ENCODE measurements at places on chromosomes 6 and 20. TPM values are rescaled to one million over a fixed set of nuclear protein-coding genes. Genes with fewer than 3 reads are reported as not detected.

The EPPIN gene
- polyA plus RNA-seq = not detected

The TINAG gene
- polyA plus RNA-seq = not detected

DNA sequence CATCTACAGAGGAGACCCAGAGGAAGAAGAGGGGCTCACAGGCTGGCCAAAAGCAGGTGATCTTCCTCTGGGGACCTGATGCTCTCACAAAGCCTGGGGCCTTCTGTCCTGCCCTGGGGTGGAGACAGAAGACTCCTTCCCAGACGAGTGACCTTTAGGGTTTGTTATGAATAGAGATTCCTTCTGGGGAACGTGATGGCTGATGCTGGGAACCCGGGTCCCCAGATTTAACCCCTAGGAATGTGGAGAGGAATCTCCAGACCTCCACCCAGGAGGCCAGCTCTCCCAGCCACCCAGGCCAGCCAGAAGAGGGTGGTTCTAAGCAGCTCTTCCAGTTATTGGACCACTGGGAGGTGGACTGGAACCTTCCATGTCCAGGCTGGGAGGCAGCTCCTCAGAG lies 16.8 kb upstream of the CCN5 start:
- no peak for DNase-seq

GRCh38 chr6:88105741-88106340 lies 58.2 kb downstream of the SPACA1 start:
- no peak for DNase-seq

- DNase-seq = no peak
These were observed 163.4 kb upstream of the HEY2 start for GRCh38 chr6:125586074-125586473.

GRCh38 chr20:40497899-40498691 lies 190.9 kb downstream of the MAFB start:
- DNase-seq = no peak

The KIAA1586 gene
- polyA plus RNA-seq = 12.7 TPM

The CENPB gene
- 44.4 TPM for polyA plus RNA-seq

GRCh38 chr20:19232997-19233794 lies 20.8 kb downstream of the SLC24A3 start:
- DNase-seq = no peak

DNA sequence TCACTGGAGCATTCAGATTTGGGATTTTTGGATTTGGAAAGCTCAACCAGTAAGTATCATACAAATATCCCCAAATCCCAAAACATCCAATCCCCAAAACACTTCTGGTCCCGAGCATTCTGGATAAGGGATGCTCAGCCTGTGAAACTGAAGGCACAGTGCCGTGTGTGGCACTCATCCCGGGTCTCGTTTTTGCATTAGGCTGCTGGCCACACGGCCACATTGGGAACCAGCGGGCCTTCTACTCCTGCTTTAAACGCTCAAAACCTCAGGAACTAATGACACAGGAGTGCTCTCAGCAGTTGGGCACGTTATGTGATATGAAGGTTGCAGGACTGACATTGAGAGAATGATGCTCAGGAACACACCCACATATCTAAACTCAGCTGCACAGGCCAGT lies 35.6 kb downstream of the PSMG4 start:
- DNase-seq = no peak

DNA sequence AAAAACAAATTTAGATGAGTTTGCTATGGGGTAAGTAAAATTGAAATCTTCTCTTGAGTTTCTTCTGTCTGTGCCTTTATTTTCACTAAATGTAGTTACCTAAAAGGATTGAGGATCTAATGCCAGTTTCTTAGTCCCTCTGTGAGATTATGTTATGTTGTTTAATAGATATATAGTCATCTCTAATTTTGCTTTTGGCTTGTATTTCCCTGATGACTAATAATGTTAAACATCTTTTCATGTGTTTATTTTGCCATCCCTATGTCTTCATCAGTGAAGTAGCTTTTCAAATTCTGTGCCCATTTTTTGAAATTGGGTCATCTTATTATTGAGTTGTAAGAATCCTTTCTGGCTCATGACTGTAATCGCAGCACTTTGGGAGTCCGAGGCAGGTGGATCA lies 13.7 kb downstream of the QRSL1 start:
- no peak for DNase-seq

The RALGAPA2 gene
- polyA plus RNA-seq = 8.0 TPM

The SIRPD gene
- polyA plus RNA-seq = not detected

The ALDH8A1 gene
- polyA plus RNA-seq = 1.6 TPM

- DNase-seq = no peak
These were observed 2.7 kb upstream of the TRERF1 start for GRCh38 chr6:42454428-42454791.

- DNase-seq = no peak
These were observed 127.2 kb downstream of the PLCB4 start for GRCh38 chr20:9196110-9196509.

DNA sequence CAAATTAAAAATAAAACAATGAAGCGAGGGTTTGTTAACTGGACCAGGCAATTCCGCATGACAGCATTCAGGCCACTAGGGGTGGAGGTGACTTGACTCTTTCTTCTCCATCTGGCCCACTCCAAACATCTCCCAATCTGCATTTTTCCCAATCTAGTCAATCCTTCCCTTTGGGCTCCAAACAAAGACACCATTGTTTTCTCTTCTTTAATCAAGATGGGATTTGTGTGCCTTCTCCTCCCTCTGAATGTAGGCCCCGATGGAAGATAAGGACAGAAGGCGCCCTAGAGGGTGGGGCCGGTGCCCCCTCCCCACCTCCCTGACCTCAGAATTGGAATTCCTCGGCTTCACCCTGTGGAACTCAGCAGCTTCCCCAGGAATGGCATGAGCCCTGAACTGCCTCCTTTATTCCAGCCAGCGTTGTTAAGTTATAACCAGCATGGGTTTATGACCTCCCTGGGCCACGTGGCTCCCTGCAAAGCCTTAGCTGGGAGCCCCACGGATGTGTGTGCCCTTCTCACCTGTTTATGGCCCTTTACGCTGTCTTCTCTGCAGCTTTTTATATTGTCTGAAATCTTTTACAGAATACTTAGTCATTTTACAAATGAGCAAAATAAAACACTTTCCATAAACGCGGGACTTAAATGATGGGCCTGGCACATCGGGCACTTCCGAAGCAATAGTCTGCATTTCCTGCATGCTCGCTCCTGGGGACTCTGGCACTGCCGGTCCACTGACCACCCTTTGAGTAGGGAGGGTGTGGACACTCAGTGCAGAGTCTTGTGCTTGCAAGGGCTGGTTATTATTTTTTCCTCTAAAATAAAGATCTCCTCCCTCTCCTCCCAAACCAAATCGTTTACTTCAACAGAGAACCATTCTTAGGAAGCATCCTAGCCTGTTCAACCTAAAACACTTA lies 24.5 kb downstream of the OVOL2 start:
- no peak for DNase-seq

DNA sequence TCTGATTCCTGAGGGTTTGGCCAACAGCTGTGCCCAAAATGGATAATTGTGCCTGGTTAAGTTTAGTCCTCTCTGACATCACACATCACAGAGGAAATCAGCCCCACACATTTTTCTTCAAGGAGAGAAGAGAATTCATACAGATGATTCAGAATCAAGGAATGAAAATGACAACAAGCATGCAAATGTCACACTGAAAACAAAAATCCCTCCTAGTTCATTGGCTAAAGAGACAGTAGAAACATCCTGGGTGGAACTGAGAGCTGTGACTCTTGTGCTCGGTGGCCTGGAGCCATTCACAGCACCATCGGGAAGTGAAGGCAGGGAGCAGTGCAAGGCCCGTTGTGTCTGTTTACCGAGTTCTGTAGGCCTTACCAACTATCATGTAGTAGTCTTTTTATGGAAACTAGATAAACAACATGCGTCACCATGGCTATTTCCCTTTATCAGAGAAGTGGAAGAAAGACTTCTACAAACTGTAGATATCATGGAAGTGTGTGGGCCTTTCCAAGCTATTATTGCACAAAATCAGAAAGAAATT lies 81.7 kb upstream of the TENT5A start:
- no peak for DNase-seq

GRCh38 chr6:158207422-158207788 lies 39.3 kb downstream of the GTF2H5 start:
- no peak for DNase-seq

The GUCA1A gene
- polyA plus RNA-seq = not detected

DNA sequence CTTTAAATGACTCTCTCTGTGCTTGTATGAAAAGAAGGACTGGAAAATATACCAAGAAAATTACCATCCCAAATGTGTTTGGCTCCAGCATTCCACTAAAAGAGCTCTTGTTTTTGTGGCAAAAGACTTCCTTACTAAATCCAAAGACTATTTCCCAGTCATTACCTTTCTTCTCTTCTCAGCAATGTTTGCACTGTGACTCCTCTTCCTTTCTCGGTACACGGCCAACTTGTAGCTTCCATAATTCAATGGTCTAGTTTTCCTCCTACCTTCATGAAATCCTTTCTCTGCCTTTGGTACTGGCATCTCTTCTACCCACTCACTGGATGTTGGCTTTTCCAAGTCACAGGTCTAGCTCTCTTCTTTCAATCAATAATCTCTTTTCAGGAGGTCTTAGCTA lies 568.5 kb upstream of the JAG1 start:
- DNase-seq = no peak

DNA sequence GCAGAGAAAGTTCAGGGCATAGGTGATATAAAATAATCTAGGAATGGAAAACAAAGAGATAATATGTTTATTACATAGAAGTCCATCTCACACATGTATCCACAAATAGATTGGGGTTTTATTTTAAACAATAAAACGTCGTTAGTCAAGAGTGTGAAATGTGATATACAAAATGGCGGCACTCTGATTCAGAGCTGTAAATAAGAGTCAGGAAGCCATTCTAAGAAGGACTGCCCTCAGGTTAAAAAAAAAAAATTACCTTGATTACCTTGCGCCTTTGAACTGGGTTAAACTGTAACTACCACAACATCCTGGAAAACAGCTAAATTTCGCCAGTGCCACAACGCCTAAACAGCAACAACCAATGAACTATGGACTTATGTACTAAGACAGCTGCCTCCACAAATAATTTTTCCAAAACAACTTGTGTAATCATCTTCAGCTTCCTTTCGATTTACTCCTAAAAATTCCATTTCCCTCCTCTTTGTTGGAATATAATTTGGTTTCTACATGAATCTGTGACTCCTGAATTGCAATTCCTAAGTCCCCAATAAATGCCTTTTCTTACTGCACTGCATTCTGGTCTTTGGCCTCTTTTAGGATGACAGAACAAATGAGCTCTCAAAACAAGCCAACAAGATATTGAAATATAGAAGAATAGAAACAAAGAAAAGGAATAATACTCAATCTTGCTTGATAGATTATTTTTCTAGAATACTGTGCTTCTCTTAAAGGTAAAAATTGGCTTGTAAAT lies 1019.5 kb upstream of the MAP3K7 start:
- no peak for DNase-seq

DNA sequence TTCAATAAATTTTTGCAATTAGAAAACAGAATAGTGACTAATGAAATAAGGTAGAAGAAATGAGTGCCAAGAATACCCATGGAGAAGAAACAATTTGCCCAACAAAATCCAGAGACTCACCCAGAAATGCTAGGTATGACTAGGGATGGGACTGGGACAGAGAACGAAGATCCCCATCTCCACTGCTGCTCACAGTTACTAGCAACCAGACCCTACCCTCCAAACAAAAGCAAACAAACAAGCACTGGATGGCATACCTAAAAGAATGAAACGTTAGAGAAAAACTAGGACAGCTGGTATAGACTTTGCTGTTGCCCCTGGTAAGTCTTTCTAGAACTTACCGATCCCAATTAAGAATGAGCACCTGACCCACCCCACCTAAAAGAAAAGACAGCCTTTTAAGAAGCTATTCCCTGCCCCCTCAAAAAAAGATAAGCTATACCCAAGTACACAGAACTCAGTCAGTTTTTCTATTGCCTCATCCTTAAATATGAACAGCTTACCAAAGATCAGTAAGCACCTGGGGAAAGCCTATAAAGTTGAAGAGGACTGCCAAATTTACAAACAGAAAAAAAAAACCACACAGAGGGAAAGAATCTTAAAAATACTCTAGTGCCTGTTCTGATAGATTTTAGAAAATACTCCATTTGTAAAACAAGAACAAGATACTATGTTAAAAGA lies 31.7 kb downstream of the REPS1 start:
- no peak for DNase-seq

- DNase-seq = no peak
These were observed 652.0 kb upstream of the NOX3 start for GRCh38 chr6:156107624-156108101.

DNA sequence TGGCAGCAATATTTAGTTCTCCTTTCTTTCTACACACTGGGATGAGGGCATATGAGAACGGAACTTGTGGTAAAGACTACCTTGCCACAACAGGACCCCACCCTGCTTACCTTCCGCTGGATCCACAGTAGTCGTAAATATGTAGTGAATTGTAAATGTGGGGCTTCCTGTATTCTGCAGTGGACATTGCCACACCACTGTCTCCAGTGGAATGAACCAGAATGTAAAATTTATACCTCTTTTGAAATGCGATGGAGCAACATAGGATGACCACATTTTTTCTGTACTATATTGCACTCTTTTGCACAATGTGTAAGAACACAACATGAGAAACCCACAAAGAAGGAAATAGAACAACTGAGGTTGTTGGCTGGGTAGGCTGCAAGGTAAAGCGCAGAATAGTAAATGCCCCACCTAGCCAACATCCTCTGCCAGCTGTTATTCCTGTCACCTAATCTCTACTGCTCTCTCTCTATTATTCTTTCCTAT lies 16.1 kb upstream of the RIPOR2 start:
- no peak for DNase-seq

The NDUFAF5 gene
- polyA plus RNA-seq = 20.9 TPM

DNA sequence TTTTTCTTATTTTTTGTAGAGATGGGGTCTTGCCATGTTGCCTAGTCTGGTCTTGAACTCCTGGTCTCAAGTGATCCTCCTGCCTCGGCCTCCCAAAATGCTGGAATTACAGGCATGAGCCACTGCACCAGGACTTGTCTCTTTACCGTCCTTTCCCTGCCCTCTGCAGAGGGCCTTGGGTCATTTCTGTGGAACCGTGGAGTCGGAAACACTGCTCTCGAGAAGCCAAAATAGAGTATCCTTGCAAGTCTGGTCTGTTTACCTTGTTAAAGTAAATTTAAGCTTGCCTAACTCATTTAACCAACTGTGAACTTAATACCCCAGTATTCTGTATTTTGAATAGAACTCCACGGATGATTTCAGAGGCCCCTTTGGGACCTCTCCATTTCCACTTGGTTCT lies 51.4 kb downstream of the KDM1B start:
- DNase-seq = no peak

Measured in forelimb muscle (tissue), 1 donor.